ENCODE measurements at places on chromosomes 2 and 18. TPM values are rescaled to one million over a fixed set of nuclear protein-coding genes. Genes with fewer than 3 reads are reported as not detected.

DNA sequence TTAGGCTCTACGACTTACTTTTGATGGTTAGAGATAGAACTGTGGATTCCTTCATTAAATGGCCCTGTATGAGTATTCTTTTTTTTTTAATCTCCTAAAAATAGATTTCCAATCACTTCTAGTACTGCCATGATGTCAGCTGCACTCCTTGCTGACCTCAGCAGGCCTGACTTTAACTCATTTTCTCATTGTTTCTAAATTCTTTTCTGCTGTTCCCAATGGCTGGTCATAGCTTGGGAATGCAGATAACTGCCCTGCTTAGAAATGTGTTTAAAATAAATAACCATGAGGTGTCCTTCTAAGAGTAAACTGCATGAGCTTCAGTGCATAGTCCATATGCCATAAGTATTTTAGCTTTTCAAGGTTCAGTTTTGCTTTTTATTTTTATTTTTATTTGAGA lies 15.7 kb downstream of the CCDC85A start:
- no peak for DNase-seq

DNA sequence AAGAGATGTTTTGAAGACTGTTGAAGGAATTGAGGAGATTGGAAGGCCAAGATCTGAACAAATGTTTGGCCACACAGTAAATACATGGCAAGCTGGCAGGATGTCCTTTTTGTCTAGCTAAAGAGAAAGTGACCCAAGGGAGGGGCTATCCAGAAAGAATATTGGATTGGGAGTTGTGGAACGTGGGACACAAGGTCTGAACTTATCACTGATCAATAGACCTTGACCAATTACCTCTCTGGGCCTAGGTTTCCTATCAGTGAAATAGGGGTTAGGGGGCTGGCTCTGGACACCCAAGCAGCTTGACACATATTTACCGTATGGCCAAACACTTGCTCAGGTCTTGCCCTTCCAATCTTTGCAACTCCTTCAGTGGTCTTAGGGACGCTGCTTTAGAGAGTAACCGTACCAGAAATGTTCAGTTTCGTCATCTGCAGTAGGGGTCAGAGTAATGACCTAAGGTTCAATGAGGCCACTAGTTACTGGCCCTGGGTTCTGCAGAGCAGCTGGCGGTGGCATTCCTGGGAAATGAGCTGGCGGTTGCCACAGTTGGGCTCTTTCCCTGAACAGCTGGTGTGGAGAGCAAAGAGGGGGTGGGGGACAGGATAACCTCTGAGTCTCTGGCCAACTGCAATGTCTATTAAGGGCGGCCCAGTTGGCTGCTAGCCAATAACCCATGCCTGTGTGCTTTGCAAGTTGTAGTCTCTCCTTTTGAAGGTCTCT lies 70.1 kb upstream of the STPG4 start:
- no peak for DNase-seq

DNA sequence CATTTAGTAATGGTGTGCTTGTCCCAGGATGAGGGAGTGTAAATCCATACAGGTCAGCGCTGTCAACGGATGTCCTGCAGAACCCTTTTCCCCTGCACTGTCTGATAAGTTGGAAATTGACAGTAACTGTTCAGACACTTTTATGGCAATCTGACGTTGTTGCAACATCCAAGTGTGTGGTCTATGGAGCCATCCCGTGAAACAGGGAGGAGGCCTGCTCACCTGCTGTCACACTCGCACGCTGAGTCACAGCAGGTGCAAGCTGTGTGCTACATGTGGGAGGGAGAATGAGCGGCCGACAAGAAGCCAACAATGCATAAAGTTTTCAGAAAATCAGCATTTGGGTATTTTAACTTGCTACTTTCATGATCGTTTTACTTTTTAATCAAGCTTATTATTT lies 43.7 kb upstream of the RMDN2 start:
- no peak for DNase-seq

GRCh38 chr18:12312976-12313375 lies 4.9 kb downstream of the TUBB6 start:
- DNase-seq = no peak

DNA sequence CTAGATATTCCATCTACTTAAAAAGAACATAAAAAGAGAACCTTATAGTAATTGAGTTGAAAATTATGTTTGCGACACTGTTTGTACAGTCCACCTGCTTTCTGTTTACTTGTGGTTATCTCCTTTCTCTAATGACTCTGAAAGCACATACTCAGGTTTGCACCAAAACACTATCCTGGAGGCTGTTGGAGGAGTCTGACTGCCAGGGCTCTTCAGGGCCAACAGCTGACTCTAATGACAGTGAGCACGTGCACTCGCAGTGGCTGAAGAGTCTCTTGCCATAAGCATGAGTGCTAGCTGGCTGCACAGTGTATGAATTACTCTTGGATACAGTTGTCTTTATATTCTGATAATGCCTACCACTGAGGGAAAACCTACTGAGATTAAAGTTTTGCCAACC lies 16.7 kb upstream of the GLS start:
- no peak for DNase-seq

GRCh38 chr18:32303400-32303799 lies 113.6 kb downstream of the MEP1B start:
- DNase-seq = no peak

- no peak for DNase-seq
Observed at GRCh38 chr2:109562421-109562820, 51.3 kb downstream of the SEPTIN10 start.

DNA sequence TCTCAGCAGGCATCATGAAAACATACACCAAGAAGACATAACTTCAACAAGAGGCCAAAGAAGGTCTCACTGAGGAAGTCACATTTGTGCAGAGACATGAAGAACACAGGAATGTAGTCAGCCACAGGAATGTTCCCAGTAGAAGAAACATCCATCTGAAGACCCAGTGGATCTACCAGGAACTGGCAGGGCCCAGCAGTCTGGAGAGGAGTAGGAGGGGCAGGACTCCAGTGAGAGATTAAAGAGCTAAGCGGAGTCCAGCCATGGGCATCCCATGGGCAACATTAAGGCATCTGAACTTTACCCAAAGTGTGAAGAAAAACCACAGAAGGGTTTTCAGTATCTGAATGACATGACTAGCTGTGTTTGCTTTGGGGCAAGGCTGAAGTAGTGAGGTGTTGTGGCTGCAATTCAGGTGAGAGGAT lies 103.1 kb downstream of the UPP2 start:
- DNase-seq = no peak

DNA sequence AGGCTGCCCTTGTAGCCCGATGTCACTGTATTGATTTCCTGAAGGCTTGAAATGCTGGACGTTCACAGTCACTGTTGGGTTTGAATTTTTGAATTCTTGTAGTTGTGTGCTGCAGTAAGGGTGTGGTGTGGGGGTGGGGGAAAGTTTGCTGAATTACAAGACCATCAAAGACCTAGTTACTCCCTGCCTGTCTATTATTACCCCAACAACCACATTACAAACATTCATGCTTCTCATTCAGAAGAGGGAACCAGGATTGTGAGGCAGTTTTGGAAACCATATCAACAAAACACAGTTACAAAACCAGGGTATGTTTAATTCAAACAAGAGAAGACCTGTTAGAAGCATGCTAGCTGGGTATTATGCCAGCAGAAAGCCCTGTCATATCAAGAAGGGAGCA lies 85.8 kb downstream of the CLHC1 start:
- DNase-seq = no peak

- no peak for DNase-seq
Observed at GRCh38 chr18:46536215-46536874, 120.7 kb downstream of the LOXHD1 start.

DNA sequence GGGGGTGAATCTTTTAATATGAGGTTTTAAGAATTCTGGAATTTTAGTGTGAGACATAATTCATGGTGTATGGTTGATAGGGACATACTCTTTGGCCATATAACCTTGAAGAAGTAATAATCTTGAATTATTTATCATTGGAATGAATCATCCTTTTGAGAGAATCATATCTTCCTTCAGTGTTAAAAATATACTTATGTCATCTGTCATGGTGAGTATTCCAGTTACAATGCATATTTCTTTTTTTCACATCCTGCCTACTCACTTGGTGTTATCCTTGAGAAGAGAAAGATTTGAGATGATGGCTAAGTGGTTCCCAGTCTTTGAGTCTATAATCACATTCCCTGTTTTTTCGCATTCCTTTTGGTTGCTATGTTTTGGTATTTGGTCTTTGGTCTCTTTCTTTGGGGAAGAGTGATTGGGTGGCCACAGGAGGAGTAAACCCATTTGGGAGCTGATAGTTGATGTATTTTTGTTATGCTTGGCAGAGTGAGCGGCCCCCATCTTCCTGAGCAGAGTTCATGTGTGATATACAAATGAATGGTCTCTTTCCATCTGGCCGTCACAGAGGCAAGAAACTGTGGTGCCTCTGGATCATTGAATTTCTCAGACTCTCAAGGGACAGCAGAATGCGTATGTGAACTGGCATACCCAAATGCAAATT lies 21.6 kb downstream of the ASAP2 start:
- no peak for DNase-seq

DNA sequence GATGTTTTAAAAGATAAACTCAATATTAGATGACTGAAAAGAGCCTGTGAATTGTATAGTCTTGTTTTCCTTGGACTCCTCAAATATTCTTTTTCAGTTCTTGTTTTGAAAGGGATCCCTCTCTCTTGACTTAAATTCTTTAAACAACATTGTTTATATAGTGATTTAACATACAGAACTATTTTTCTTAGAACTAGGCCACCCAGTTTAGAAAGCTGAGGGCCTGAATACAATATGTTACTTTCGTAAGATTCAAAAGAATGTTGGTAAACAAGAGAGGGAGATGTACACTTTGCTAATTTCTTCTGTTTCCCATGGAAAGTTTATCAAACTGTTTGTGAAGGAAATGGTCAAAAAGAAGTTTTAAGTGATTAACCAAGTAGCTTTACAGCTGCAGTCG lies 5.5 kb upstream of the TSPYL6 start:
- no peak for DNase-seq

Gene CNDP1
- polyA plus RNA-seq = 0.78 TPM

Gene NGEF
- polyA plus RNA-seq = 3.4 TPM

Gene STAT4
- polyA plus RNA-seq = 9.9 TPM

Gene PTPRN
- 0.17 TPM for polyA plus RNA-seq

All from renal pelvis (tissue), 12 donors.